Activated T-helper 17 cell treated with anti-CD3 and anti-CD28 coated beads, Interleukin-2, amount 50 U/mL, for 72 hours (primary cell): ENCODE measurements at places on chromosomes 6 and 20. TPM values are rescaled to one million over a fixed set of nuclear protein-coding genes. Genes with fewer than 3 reads are reported as not detected.
A peak's percentile ranks its signal among the peaks of the same experiment; 100 is the strongest.

GRCh38 chr6:16487996-16488674 lies 249.7 kb downstream of the GMPR start:
- peak; percentile 65 for ATAC-seq

- ATAC-seq: no peak
Measured at GRCh38 chr20:57509665-57510237, 15.2 kb downstream of the CTCFL start.

GRCh38 chr6:69044534-69044933 lies 409.5 kb downstream of the ADGRB3 start:
- ATAC-seq: no peak

GRCh38 chr20:49426873-49427272 lies 55.6 kb downstream of the KCNB1 start:
- no peak for ATAC-seq

SPAG4 gene
- 7.2 TPM for total RNA-seq

SLC32A1 gene
- 0.11 TPM for total RNA-seq

BMP5 gene
- not detected for total RNA-seq

- no peak for ATAC-seq
Measured at GRCh38 chr6:101730954-101731353, 337.4 kb downstream of the GRIK2 start.

- no peak for ATAC-seq
Measured at GRCh38 chr6:118263921-118264486, 284.1 kb upstream of the PLN start.

- ATAC-seq: peak; percentile 59
Measured at GRCh38 chr20:584161-584970, 25.7 kb downstream of the TCF15 start.

GRCh38 chr6:166570929-166571713 lies 15.4 kb downstream of the RAMACL start:
- ATAC-seq: no peak

CCDC170 gene
- not detected for total RNA-seq

CRISP2 gene
- not detected for total RNA-seq

GRCh38 chr20:22700367-22700766 lies 116.0 kb upstream of the FOXA2 start:
- ATAC-seq: no peak

DNA sequence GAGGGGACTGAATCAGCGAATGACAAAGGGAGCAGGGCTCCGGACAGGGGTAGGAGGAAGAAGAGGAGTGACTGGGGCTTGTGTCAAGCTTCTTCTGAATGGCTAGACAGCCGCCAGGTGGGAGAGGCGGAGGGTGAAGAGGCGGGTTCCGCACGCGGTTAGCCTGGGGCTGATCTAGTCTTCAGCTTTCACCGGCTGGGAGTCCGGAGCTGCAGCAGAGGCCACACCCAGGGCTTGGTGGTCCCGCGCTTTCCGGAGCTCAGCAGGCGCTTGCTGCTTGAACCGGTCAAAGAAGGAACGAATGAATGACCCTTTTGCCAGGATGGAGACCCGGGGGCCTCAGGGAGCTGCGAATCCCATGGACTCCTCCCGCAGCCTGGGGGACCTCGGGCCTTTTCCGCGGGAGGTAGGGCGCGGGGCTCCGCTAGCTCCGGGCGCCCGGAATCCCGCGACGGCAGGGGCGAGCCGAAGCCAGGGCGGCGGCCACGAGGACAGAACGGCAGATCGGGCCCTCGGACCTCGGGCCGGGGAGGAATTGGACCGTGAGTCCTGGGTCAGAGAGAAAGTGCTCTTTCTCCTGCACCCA lies at the start of gene C6orf141:
Gene C6orf141, plus strand, starts transcription at position 177 of the 586 bp plus-strand sequence. Its CDS starts 125 bp downstream, at position 302.
- ATAC-seq: peak; percentile 48

DNA sequence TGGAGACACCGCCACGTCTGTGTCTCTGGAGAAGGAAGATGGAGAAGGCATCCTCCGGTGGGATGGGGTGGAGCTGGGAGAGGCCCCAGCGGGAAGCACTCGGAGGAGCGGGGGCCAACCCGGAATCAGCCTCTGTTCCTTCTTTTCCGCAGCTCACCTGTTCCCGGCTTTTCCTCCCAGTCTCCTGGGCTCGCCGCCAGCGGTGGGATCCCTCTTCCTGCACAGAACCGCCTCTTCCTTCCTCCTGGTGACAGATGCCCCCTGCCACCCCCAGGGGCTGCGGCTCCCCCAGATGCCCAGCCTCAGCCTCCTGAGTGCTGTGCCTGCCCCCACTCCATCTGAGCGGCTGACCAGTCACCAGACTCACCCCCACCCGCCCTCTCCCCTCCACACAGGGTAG lies 23.3 kb downstream of the RAMACL start:
- ATAC-seq: no peak

ERVFRD-1 gene
- total RNA-seq: 0.11 TPM

DNA sequence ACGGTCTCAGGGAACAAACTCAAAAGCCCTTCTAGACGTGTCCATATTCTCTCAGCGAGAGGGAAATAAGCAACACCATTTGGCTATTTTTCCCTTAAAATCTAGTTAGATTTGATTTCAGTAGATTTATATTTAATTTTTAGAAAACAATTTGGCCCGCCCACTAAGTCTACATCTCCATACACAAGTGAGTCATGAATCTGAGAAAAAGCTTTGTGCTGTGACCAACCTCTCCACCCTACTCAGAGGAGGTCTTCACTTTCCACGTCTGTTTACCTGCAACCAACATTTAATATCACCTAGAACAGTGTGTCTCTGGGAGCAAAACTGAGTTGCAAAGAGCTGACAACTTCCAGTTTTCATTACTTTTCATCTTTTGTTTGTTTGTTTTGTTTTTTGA lies 48.6 kb downstream of the HAO1 start:
- ATAC-seq: no peak

DNA sequence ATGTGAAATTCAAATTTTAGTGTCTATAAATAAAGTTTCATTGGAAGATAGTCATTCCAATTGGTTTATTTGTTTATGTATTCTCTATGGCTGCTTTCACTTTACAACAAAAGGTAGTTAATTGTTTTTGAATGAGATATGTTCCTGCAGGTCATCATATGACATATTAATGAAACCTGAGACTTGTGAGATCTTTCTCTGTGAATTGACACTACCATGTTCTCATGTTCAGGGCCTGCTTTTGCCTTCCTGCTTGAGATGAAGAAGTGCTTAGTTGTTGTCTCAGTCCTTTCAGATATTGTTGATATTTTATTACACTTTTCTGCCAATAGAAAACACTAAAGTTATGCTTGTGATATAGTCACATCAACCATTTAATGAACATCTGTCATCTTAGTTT lies 132.5 kb downstream of the UTRN start:
- no peak for ATAC-seq

EEF1A1 gene
- 18,243 TPM for total RNA-seq

DNA sequence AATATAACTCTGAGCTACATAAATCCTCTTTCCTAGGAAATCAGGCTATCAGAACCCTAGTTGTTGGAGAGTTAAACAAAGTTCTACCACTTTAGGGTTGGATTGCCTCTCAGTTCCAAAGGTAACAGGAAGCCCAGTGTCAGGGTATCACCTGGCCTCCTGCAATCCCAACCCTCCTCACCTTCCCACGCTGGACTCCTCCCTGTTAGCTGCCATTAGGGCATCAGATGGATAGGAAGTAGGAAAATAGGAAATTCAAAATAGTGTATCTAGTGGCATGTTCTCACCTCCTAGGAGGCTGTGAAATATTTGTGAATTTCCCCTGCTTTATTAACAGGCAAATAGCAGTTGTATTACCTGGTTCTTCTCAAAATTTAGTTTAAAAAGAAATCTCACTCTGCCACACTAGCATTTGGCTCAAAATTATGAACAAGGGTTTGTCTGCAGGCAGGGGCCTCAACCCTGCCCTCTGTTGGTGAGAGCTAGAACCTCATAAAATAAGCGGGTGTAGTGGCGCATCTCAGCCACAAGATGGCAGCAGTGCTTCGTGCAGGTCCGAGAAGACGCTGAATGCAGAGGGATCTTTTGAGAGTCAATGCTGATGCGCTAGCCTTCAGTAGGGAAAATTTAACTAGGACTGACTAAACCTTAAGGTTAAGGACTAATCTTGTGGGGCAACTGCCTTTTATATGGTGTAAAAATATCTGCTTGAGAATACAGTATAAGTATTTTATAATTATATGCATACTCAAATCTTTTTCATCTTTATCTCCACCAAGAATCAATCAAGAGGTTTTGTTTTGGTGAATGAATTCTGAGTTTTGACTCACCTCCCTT lies 209.8 kb upstream of the KCNQ5 start:
- ATAC-seq: peak; percentile 77

- no peak for ATAC-seq
Measured at GRCh38 chr20:54014293-54014926, 56.0 kb downstream of the BCAS1 start.

DNA sequence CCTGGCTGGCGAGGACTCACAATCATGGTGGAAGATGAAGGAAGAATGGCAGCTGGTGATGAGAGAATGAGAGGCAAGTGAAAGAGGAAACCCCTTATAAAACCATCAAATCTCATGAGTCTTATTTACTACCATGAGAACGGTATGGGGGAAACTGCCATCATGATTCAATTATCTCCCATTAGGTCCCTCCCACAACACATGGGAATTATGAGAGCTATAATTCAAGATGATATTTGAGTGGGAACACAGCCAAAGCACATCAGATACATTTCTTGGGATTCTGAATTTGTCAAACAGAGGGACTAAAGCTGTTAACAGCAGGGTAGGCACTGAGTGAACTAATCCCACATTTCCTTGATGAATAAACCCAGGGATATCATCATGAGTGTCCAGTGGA lies 116.2 kb upstream of the PLCB4 start:
- no peak for ATAC-seq

GSTA3 gene
- total RNA-seq: not detected

DNA sequence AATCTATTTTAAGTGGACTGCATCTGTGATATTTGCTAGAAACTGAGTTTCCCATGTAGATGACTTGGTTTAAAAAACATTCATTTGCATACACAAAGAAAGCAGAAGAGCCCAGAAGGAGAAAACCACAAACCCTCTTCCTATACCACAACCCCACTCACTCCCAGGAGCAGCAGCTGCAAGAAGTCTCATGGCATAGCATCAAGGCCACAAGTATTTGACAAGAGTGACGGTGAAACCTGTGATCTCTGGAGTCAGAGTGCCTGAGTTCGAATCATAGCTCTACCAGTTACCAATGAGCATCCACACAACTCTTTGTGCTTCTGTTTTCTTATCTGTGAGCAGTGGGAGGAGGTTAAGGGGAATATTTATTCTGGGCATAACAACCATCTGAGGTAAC lies 44.7 kb upstream of the SIRPG start:
- ATAC-seq: no peak

DNA sequence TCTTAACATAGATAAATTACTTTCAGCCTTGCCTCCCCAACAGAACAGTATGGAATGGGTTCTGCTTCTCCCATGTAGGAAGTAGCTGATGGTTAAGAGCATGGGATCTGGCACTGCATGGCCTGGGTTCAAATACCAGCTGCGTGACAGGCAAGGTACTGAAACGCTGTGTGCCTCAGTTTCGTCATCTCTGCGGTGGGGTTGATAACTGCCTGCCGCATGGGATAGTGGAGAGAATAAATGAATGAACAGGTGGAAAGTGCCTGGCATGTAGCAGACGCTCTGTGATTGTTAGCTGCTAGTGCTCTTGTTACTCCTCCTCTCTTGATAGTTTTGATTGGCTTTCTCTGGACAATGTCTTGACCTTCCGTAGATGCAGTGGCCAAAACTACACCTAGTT lies 213.3 kb downstream of the ZDHHC14 start:
- ATAC-seq: no peak

- ATAC-seq: no peak
Measured at GRCh38 chr6:3292431-3293197, 33.9 kb downstream of the PSMG4 start.

NMBR gene
- not detected for total RNA-seq
